Left hindlimb (tissue), 1 donor: ENCODE measurements at places on chromosomes 1 and 21.
A peak's percentile ranks its signal among the peaks of the same experiment; 100 is the strongest.

- DNase-seq = no peak
These were observed 189.1 kb downstream of the FMN2 start for GRCh38 chr1:240280560-240281322.

DNA sequence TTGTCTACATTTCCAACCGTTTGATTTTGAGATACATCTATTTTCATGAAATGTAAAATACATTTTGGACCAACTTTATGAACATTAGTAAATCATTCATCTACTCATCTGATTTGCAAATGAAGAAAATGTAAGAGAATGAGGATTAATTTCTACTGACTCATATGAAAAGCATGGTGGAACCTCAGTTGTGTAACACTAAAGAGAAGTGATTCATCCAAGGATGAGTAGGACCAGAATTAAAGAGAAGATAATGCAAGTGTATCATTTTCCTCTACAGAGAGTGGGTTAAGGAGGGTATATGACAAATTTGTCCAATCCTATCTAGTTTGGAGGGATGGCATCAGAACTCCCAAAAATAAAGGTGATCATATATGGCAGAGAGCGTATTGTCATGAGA lies 1967.6 kb downstream of the MRPL39 start:
- no peak for DNase-seq

- DNase-seq = no peak
These were observed 108.6 kb downstream of the ZBTB18 start for GRCh38 chr1:244159646-244160045.

DNA sequence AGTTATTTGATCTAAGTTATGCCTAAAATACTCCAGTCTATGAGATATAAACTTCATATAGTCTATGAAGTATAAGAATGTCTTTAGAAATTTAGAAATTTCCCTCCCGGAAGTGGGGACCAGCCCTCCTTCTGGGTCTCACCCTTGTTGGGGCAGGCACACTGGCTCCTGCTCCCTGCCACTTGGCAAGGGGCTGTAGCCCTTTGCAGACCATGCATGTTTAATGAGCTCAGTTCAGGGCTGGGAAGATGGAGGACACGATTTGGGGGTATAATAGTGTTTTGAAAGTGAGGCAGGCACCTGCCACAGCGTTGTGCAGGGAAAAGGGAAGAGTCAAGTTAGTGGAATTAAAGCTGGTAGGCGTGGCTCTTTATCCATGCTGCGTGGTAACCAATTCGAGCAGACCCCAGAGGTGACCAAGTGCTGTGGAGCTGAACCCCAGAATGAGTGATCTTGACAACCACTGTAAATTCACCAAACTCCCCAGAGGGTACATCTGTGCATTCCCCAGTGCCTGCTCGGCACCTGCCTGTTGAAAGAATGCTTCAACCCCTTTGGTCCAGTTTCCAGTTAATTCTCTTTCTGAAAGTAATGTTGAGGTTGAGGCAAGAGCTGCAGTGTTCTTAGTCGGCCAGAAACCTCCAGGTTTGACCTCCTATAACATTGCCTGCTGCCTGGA lies 79.6 kb downstream of the DOP1B start:
- no peak for DNase-seq

GRCh38 chr1:78079580-78079979 lies 33.8 kb downstream of the GIPC2 start:
- DNase-seq = no peak

DNA sequence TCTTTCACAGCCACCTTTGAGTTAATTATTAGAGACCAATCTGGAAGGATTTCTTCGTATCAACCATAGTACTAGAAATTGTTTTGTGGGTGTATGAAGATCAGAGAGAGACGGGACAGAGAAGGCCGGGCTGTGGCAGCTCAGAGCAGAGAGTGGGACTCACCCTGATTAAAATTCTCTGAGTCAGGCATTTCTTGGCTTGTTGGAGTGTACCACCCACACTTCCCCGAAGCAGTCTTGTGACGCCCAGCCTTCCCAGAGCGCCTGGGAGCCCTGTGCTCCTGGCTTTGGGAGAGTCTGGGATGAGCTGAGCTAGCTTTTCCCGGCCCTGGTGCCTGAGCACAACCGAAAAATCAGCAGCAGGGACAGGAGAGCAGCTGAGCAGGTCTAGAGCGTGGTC lies 19.4 kb downstream of the PLEKHM2 start:
- DNase-seq = peak; percentile 81

- peak; percentile 92 for DNase-seq
These were observed at the start of gene S100A11 for GRCh38 chr1:152036267-152037216. Gene S100A11, minus strand, starts transcription at chr1:152037004. Its CDS starts 89 bp downstream, at chr1:152036915.

GRCh38 chr1:155622191-155622590 lies 12.2 kb downstream of the MSTO1 start:
- DNase-seq = no peak

- DNase-seq = no peak
These were observed 361.0 kb downstream of the ADGRL2 start for GRCh38 chr1:82161700-82162141.

- no peak for DNase-seq
These were observed 70.1 kb downstream of the EPHB2 start for GRCh38 chr1:22780696-22781095.

- no peak for DNase-seq
These were observed 201.2 kb downstream of the TOMM20 start for GRCh38 chr1:234927312-234927970.

GRCh38 chr1:8406960-8407359 lies 89.0 kb downstream of the SLC45A1 start:
- no peak for DNase-seq

GRCh38 chr1:192839162-192840066 lies 30.6 kb downstream of the RGS2 start:
- DNase-seq = no peak

DNA sequence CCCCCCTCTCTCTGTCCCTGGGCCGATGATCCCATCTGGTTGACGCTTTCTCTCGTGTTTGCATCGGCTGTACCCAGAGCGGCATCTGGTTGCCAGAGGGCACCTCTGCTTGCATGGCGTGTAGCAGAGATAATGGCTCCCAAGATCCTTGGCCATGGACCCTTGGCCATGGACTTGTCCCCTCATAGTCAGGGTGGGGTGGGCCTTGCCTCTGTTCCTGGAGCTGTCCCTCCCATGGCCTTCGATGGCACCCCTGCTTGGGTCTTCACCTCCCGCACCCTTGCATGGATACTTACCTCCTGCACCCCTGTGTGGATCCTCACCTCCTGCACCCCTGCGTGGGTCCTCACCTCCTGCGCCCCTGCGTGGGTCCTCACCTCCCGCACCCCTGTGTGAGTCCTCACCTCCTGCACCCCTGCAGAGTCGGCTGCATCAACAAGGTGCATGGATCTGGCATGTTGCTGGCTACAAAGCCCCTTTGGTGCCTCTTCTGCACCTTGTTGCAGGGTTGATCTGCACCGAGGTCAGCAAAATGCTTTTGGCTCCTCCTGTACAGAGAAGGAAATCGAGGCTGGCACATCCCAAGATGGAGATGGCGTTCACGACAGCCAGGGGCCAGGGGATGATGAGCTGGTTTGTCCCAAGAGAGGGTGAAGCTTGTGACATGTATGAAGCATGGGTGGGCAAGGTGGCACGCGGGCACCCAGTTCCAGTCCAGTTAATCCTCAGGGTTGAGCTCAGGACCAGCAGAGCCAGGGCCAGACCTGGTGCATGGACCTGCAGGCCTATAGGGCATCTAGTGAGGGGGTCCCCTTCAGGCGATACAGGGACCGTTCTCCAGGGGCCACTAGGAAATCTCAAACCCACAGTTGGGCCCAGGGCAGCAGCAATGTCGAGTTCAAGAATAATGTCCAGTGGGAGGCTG lies 46.1 kb upstream of the C1orf174 start:
- no peak for DNase-seq

- DNase-seq = no peak
These were observed 36.0 kb upstream of the KIF26B start for GRCh38 chr1:245118806-245119205.

DNA sequence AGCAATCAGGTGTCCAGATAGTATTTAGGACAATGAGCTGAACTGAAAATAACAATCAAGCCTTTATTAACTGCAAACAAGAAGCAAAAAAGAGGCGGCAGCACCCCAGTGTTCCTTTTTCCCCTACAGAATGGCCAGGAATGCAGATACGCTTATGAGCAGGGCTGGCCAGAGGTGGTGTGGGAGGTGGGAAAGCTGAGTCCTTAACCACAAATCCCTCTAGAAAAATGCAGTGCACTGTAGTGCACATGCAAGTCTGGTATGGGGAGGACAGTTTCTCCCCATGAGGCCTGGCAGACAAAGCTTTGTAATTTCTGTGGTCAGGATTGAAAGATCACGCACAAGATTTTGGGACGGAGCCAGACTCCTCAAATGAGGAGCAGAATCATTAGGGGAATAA lies 10.7 kb upstream of the IFNAR1 start:
- no peak for DNase-seq

DNA sequence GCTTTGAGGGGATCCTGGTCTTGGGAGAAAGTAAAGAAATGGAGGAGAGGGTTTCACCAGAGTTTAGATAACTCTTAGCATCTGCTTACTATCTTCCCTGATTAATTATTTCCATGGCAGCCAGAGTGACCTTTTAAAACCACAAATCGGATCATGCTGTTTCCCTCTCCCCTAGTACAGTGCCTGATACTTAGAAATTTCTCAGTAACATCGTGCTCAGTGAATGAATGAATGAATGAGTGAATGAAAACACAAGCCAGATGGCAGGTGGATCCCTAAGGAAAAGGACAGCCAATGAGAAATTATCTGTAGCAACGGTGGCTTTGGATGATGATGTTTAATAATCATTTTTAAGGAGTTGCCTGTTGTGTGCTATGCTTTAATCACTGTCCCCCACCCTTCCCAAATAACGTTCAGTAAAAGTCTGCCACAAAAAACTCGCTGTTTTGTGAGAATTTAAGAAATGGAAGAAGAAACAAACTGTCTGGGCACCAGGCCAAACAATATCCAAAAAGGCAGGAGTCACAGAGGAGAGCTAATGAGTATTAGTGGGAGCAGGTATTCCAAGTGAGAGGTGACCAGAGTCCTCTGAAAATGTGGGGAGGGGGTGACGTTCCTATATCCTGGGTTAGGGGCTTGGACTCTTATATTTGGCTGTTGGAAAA lies 737 bp upstream of the SMAP2 start:
- DNase-seq = no peak

- DNase-seq = no peak
These were observed 201.1 kb downstream of the PRDM2 start for GRCh38 chr1:13901039-13901438.

DNA sequence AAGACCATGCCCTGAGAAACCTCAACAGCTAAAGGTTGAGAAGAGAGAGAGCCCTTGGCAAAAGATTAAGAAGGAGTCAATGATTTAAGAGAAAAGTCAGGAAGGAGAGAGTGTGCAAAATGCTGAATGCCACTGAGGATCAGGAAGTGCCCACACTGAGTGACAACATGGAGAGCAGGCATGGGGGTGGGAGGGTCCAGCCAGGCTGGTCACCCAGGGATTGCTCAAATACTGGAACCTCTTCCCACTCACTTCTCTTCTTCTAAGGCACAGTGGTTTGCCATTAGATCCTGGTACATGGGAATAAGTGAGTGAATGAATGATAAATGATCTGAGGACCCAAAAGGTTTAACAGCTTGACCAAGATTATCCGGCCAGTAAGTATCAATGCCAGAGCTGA lies 11.1 kb downstream of the PRR9 start:
- no peak for DNase-seq
